ENCODE measurements at places on chromosomes 1 and 21.

DNA sequence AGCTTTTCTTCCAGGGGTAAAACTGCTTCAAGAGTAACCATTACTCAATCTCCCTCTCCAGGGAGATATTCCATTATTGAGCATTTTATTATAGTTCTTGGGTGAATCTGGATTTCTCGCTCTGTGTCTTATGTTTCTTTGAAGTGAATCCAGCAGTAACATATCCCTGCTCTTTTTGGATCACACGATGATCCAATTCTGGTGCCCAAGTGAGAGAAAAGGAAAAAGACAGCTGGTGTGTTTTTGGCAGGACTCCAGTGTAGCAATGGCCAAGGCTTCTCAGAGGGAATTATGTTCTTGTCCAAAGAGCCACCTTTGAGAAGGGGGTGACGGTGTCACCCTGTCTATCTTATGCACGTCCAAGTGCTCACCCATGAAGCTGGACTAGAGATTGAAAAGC, 140.3 kb upstream of the ERRFI1 start:
- no peak for DNase-seq

GRCh38 chr1:220224611-220225124, 47.6 kb downstream of the RAB3GAP2 start:
- no peak for DNase-seq

DNA sequence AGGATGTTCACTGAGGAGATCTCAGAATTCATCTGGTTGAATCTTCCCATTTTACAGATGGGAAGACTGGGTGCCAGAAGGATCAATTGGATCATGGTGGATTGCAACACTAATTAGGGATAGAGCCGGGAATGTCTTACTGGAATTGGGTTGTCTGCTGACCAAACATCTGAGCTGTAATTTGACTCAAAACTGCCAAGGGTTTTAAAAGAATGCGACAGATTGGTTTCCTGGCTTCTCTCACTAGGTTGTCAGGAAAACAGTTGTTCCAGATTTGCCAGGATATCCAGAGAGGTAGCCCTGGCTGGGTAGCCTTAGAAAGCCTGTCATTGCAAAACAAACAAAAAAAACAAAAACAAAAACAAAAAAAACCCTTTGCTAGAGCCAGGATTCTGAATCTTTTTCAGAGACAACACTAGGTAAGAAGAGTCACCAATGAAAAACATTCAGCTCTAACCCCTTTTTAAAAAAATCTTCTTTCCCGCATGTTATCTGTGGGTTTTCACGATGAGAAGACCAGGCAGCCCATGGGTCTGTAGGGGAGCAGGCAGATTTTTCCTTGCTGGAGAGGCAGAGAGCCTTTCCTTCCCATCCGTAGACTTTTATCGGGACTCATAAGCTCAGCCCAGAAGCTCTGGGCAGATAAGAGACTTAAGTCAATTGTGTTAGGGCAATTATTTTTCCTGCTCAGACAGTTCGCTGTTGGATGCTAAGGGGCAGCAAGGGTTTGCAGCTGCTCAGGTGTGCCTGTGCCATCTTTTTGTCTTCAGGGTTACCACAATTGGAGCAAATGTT, 418.9 kb downstream of the PRDM2 start:
- no peak for DNase-seq

DNA sequence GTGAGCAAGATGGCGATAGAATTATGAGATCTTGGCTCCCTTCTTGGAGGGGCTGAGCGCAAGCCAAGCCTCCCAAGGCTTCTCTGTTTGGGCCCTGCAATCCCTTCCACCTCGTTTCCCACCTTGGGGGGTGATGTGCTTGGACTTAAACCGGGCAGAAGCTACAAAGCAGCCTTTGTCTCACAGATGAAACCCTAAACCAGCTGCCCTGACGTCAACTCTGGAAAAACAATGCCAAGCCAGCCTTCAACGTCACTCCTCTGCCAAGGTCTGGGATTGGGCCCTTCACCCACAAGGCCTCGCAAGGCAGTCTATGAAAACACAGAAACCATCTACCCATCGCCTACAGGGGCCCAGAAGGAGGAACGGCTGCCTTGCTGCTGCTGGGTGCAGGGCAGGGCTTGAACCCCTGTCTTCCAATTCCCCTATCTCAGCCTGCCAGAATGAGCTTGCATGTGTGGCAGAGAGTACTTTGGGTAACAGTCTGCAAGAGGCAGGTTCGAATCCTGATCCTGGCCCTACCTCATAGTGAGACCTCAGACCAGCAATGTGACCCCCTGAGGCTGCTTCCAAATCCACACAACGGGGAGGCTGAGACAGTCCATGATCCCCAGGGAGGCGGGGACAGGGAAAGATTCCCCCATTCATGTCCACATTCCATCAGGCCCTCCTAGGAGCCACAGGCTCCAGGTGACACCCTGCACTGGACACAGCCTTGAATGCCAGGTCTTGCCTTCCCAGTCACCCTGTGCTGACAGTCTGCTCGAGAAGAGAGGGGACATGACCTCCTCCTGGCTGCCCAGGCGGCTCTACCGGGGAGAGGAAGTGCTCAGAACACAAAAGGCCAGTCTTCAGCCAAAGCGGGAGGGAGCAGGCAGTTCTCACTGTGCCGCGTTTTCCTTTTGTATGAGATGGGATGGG, 15.0 kb downstream of the IFFO2 start:
- no peak for DNase-seq

GRCh38 chr1:93251966-93252365, 71.4 kb downstream of the CCDC18 start:
- DNase-seq = no peak

GRCh38 chr1:209403921-209404320, 179.6 kb upstream of the CAMK1G start:
- no peak for DNase-seq

GRCh38 chr1:39666772-39667171, 5.1 kb downstream of the NT5C1A start:
- no peak for DNase-seq

DNA sequence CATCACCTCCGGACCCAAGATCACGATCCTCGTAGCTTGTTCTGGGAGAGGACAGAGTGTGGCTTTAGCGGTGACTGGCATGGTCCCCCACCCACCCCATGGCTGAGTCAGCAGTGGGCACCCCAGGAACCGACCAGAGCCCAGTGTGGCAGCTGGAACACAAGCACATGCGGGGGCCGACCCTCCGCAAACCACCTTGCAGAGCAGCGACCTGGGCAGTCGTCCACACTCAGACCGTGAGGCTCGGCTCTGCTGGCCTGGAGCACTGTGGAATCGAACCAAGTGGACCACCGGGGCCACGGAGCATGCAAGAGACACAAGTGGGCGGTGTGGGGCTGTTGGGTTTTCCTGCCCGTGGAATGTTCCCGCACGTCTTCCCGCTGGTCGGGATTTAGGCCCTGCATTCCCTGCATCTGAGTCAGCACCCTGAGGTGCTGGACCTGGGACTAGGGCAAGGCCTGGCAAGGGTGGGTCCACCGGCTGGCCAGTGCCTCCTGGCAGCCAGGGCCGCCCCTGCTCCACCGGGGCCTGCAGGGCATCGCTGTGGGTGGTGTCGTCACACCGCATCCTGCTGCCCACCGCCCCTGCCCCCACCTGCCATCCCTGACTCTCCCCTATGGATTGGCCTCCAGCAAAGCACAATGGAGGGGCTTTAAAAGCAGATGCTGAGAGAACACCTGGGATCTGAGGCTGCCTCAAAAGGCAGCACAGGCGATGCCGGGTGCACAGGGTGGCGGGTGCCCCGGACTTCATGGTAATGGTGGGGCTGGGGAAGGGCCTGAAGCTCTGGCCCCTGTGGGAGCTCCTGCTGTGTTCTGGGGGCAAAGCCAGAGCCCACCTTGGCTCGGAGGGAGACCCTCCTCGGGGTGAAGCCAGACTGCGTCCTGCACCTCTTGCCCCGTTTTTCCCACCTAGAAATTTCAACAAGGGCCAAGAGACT, 18.5 kb downstream of the MORN1 start:
- DNase-seq = no peak
